Ascending aorta (tissue), 2 donors: ENCODE measurements at places on chromosomes 4 and X.

DNA sequence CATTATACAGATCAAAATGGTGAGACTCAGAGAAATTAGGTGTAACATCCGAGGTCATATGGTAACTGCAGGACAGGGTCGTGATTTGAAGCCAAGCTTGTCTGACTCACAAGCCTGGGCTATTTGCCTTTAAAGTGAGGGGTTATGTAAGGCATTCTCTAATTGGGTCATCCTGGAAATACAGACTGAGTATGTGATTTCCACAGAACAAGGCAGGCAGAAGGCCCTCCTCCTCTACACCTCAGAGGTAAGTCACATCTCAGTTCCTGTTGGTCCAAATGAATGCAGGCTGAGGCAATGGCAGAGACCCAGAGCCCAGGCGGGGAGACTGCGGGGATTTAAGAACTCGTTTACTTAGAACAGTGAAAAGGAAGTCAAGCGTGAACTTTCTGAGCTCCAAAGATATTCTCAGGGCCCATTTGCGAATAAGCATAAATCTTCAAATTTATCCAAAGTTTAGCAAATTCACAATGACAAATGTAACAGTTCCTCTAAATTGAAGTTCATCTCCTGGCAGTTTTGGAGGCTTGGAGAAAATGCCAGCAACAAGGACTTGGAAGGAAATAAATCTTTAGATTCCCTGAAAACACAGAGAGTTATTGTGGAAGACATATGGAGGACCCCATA lies 153.3 kb downstream of the LDB2 start:
- no peaks in the 10 kb centered on the region for H3K4me1 ChIP-seq
- peak; percentile 62 for DNase-seq
- H3K36me3 ChIP-seq, result no peaks in the 10 kb centered on the region
- H3K27me3 ChIP-seq, result no peaks in the 10 kb centered on the region
- no peak overlapping the region for H3K4me3 ChIP-seq
- H3K27ac ChIP-seq, result no peak overlapping the region

DNA sequence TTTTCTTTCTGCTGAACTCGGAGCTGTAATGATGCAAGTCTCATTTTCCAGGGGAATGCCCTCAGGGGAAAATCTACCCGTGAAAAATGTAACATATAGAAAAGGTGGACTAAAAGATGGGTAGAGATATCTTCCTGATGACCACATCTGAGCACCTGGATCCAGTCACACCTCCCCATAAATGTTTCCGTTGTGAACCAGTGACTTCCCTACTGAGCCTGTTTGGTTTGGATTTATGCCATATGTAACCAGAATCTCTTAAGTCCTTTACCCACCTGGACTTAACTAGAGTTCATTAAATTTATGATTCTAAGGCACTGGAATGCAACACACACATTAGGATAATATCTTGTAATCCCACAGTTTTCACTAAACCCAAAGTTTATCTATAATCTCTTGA lies 171.1 kb downstream of the ZNF330 start:
- no peak for DNase-seq
- H3K4me3 ChIP-seq, result no peak overlapping the region
- H3K27me3 ChIP-seq, result no peaks in the 10 kb centered on the region
- H3K36me3 ChIP-seq, result no peaks in the 10 kb centered on the region

DNA sequence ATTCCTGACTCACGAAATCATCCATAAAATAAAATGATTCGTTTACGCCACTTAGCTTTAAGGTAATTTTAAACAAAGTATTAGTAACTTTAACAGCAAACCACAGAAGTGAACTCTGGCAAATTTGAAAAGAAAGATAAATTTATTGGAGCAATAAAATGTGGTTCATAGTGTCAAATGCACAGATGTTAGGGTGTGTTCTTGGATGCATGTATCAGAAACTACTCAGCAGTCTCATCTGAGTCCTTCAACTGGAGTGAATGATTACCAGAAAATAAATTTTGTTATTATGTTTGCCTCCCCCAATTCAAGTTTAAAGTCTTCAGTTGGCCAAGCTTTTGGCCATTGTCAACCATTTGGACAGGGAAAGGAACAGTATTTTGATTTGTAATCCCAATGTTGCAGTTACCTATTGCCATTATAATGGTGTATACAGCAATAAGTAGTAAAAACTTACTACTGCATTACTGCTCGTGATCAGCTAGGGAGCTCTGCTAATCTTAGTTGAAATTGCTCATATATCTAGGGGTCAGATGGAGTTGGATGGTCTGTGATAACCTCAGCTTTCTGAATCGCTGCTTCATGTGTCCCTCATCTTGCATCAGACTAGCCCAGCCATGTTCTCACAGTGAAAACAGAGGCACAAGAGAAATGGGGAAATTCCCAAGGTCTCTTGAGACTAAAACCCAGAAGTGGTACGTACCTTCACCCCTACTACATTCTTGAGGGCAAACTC lies 254.6 kb upstream of the KCNIP4 start:
- no peak overlapping the region for H3K27ac ChIP-seq
- DNase-seq, result no peak
- no peak overlapping the region for H3K4me3 ChIP-seq

DNA sequence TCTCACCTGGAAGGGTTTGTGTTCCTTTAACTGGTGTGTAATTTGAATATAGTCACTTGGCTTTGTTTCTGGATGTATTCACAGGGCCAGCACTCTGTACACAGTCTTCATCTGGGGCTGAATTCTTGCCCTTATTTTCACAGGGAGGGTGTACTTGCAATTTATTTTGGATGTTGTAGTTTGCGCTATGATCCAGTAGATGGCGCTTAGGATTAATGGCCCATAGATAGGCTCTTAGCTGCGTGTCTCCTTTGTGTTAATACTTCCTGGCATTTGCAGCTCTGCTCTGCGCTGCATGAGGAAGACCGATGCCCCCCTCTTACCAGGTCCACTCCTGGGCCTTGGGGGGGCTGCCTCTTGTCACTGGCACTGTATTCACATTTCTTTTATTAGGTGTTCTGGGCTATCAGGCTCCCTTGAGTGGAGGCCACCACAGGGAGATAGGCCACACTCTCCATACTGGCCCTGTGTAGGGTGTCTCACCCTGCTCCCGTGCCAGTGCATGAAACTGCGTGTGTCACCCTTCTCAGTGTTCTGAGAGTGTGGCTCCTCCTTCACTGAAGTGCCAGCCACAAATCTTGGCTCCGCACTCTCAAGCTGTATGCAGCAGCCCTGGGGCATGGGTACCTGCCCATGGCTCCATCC lies 562.2 kb downstream of the ZIC3 start:
- H3K4me3 ChIP-seq, result no peak overlapping the region
- H3K4me1 ChIP-seq, result no peaks in the 10 kb centered on the region
- H3K27me3 ChIP-seq, result no peaks in the 10 kb centered on the region

DNA sequence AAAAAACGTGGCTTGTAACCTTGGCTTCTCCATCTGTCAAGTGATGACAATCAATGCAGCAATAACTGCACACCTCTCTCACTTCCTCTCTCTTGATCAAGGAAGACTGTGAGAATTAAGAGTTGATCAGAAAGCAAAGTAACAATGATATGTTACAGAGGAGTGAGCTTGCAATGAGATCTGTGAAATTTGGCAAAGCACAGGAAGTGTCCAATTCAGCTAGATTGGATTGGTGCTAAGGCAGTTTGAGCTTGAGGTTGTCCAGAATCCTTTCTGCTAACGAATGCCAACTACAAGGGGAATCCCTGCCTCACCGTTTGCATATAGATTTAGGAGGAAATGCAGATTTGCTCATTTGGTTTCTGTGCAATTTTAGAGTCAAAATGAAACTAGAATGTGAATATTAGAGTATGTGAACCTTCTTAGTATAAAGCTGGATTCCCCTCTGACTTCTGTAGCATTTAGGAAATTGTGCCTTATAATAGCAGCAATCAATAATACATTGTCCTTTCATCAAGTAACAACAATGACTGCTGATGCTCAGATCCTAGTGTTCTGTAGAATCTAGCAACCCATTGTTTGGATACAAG lies 346.4 kb downstream of the PTTG2 start:
- H3K4me3 ChIP-seq, result no peak overlapping the region
- H3K27ac ChIP-seq, result no peak overlapping the region
- no peaks in the 10 kb centered on the region for H3K36me3 ChIP-seq
- no peaks in the 10 kb centered on the region for H3K4me1 ChIP-seq
